Caco-2 (cell line): ENCODE measurements at places on chromosomes 3 and 15.

DNA sequence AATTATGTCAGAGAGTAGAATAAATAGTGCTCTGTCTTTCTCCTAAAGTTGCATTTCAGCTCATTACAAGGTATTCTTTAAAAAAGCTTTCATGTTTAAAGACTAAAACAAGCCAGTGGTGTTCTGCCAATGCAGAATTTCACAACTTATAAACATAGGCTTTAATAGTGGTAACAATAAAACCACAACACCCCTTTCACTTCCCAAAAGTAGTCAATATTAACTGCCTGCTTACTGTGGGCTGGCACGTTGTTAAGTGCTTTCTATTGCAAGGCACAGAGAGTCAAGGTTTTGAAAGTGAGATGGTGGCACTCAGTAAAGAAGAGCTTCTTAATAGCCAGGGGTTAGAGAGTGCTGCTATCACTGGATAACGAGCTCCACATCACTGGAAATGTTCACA lies 8.4 kb upstream of the RTP1 start:
- DNase-seq = no peak
- H3K4me3 ChIP-seq = no peak overlapping the region
- peaks cover 17% of the 10 kb centered on the region for H3K4me1 ChIP-seq
- no peaks in the 10 kb centered on the region for H3K36me3 ChIP-seq

GRCh38 chr15:90006217-90007075 lies 5.3 kb downstream of the ZNF710 start:
- DNase-seq = no peak
- H3K4me1 ChIP-seq = peaks cover 27% of the 10 kb centered on the region
- no peaks in the 10 kb centered on the region; the same call in 1 of the 2 replicates for H3K36me3 ChIP-seq
- no peak overlapping the region for H3K27ac ChIP-seq
- no peak overlapping the region for H3K4me3 ChIP-seq

GRCh38 chr3:46617941-46618340 lies 5.6 kb downstream of the FAM240A start:
- DNase-seq = no peak
- H3K27ac ChIP-seq = no peak overlapping the region
- H3K27me3 ChIP-seq = no peaks in the 10 kb centered on the region
- no peaks in the 10 kb centered on the region for H3K4me1 ChIP-seq

DNA sequence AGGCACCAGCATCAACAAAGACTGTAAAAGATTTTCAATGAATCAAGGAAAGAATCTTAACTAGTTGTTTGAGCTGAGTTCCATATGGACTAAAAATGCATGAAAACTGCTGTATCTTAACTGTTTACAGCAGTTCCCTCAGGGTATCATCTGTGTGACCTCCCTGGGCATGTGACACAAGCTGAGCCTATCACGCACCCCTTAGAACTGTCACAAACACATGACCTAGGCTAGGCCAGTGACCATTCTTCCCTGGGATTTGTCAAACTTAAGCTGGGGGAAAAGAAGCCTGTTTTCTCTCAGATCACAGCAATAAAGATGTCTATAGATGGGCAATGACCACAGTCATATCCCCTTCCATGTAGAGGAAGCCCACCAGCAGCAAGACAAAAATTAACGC lies 35.7 kb downstream of the IGF2BP2 start:
- no peak overlapping the region for H3K27ac ChIP-seq
- H3K36me3 ChIP-seq = no peaks in the 10 kb centered on the region
- no peaks in the 10 kb centered on the region for H3K27me3 ChIP-seq
- peaks cover 37% of the 10 kb centered on the region for H3K4me1 ChIP-seq
- no peak for DNase-seq

GRCh38 chr15:85485956-85486567 lies 105.7 kb downstream of the AKAP13 start:
- peak; percentile 72 for DNase-seq
- no peak overlapping the region for H3K27ac ChIP-seq
- H3K4me1 ChIP-seq = peaks cover 7% of the 10 kb centered on the region
- no peak overlapping the region for H3K4me3 ChIP-seq
- H3K27me3 ChIP-seq = no peaks in the 10 kb centered on the region
